ENCODE measurements at places on chromosomes 4 and X.

GRCh38 chr4:93029769-93030168 is 726.0 kb downstream of the GRID2 start:
- no peak for DNase-seq

GRCh38 chrX:151359341-151359740 is 37.7 kb upstream of the VMA21 start:
- DNase-seq = no peak

GRCh38 chr4:120215350-120215749 is 148.7 kb upstream of the MAD2L1 start:
- DNase-seq = no peak

GRCh38 chr4:164027805-164028204 is 533.3 kb downstream of the TMA16 start:
- no peak for DNase-seq

DNA sequence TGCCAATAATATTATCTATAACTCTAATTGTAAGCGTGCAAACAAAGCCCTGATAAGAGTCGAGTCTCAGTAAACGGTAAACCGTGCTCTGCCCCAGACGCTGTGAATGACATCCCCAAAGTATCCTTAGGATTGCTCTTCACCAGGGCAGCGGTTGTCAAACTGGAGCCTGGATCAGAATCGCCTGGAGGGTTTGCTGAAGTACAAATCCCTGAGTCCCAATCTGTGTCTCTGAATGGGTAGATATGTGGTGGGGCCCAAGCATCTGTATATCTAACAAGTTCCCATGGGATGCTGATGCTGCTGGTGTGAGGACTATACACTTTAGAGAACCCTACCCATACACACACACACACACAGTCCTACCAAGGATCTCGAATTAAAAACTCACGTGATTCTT is 813 bp upstream of the APBB2 start:
- no peak for DNase-seq

DNA sequence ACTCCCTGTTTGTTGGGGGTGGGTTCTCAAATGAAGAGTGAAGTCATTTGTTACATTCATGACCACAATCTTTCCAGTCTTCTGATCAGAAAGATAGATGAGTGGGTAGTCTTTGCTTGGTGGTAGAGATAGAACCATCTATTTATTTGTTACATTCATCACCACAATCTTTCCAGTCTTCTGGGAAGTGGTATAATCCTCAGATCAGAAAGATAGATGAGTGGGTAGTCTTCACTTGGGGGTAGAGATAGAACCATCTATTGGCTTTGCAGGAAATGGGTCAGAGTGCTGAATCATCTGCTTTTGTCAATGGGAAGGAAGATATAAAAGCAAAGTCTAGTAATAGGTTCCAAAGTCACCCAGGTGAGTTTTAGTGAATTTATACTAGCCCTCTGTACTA is 64.2 kb upstream of the EPGN start:
- DNase-seq = no peak

- DNase-seq = no peak
Observed at GRCh38 chr4:106803083-106803482, 233.0 kb downstream of the DKK2 start.

DNA sequence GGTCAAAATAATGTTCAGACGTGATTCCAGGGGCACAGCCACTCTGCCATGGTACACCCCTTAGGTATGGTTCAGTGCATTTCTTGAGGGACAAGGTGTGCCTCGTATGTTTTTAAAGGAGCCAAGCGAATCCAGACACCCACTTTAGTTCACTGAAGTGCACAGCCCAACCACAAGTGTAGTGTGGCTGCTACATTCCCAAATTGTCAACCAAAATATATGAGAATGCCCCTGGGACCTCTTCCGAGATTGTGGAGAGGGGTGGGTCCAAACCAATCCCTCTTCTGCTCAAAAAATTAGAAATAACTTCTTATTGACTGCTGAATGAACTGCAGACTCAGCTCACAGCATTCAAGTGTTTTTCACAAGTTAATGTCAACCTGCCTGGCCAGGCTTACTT is 7.4 kb upstream of the BRS3 start:
- no peak for DNase-seq

- no peak for DNase-seq
Observed at GRCh38 chr4:174537634-174538033, 15.3 kb upstream of the HPGD start.

DNA sequence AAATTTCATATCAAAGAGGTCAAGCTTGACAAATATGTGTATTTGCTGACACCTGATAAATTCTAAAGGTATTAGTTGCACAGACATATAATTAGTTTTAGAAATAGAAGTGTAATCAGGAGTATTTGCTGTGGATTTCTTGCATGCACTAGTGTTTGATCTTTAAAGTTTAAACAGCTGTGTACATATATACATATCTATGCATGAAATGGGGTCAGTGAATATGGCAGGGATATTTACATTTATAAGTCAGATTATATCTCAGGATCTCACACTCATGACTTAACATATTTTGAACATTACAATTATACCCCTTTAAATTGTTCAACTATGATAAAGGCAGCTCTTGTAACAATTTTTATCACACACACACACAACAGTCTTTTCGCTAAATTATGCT is 547.4 kb upstream of the ACTRT1 start:
- DNase-seq = no peak

DNA sequence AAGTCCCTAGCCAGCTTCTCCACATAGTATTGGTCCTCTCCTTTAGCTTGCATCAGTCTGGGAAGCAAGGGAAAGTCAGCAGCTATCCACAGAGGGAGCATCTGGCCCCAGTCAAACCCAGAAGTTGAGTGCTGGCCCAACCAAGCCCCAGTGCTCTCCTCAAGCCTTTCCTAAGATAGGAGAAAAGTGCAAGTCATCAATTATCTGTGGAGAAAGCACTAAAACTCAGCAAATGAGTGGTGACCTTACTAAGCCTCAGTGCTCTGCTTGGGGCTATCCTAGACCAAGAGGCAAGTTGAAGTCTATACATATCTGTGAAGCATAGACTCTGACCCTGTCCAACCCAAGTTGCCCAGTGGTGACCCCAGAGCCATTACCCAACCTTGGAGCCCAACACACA is 28.5 kb upstream of the MAGEE1 start:
- no peak for DNase-seq

DNA sequence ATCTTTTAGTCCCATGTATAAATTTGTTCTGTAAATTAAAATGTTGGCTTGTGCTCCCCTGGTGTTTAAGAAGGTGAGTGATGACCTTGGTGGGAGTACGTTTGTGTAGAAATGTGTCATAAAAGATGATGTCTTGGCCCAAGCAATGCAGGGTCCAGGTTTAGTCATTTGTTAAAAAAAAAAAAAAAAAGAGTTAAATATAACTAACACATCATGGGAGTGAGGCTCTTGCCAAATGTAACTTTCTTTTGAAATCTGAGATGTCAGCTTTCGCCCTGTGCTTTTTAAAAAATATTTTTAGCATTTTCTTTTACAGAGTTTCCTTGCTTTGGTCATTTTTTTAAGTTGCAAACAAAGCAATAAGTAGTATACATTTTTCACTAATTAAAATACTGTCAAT is 135.6 kb downstream of the FBXO8 start:
- DNase-seq = no peak

DNA sequence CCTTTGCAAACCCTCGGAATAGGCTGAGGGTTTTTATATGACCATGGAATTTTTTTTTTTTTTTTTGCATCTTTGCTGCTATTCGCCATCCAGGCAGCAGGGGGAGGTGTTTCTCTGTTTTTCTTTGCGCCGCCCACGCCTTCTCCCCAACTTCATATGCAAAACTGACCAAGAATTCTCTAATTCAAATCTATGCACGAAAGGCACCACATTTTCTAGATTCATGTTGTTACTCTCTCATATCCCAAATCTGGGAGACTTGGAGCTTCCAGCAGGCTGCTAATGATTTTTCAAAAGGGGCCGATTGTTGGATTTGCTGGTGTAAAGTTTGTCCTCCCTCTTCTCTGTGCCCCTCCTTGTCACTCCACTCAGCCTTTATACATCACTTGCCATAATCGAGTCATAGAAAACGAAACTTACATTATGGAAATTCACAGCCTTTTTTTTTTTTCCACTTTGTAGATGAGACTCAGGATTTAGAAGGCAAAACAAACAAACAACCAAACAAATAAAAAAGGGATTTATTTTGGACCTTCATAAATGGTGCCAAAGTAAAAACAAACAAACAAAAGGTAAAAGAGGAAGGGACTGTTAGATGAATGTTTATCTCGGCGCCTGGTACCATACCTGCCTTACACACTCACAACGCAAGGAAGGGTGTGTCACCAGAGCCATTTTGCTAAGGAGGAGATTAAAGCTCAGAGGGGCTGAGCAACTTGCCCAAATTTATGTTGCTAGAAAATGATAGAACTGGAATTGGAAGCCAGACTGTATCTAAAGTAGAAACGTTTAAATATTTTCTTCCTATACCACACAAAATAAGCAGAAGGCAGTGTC is 29.3 kb upstream of the BOD1L1 start:
- DNase-seq = peak; percentile 47

GRCh38 chrX:133461231-133461630 is 45.9 kb upstream of the GPC4 start:
- DNase-seq = no peak

- DNase-seq = no peak
Observed at GRCh38 chr4:77695774-77696173, 90.2 kb downstream of the CXCL13 start.

DNA sequence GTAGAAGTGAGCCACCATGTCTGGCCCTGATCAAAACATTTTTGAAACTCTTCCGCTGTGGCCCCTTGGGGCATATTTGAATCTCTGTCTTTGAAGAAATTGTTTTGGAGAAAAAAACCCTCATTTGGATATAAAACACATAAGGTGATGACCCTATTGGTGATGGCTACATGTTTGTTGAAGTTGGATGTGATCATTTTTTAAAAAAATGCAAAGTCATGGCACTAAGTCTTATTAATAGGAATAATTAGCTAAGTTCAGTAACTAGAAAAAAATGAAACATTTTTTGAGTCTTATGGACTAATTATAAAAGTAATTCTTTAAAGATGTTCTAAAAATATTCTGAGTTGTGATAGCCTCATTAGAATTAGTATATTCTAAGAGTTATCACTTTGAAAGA is 17.9 kb upstream of the BBS7 start:
- no peak for DNase-seq

GRCh38 chr4:101271516-101271915 is 75.8 kb downstream of the PPP3CA start:
- no peak for DNase-seq

DNA sequence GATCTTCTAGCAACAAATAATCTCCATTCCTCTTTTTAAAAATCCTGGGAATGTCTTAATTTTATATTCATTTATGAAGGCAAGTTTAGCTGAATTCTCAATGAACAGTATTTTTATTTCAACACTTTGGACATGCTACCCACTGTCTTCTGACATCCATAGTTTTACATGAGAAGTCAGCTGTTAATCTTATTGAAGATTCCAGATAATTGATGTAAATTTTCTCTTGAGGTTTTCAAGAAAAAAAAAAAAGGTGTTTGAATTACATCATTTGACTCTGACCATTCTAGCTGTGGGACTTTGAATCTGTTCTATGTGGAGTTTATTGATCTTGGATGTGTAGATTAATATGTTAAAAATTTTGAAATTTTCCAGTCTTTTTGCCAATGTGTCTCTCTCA is 28.0 kb downstream of the PDHA2 start:
- no peak for DNase-seq

- no peak for DNase-seq
Observed at GRCh38 chrX:115539841-115540240, 21.1 kb upstream of the PLS3 start.

GRCh38 chr4:1057403-1057745 is 45.9 kb downstream of the FGFRL1 start:
- no peak for DNase-seq

- DNase-seq = no peak
Observed at GRCh38 chr4:38867478-38868058, at the start of gene FAM114A1. FAM114A1 (plus strand) TSS chr4:38867806; CDS start chr4:38878079, 10,273 bp downstream.

DNA sequence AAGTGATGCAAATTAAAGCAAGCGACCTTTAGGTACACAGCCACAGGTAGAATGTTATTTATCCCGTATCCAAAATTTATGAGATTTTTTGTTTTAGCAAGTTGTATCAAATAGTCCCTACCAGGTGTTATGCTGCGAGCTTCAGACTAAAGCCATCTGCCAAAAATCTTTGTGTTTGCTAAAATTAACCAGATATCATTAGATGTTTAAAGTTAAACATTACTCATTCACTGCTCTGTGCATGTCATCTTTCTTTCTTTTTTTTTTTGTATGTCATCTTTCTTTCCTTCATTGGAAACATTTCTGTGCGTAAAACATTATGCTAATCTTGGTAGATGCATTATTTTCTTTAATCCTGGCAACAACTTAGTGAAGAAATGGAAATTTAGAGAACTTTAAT is 173.1 kb downstream of the FHIP1A start:
- DNase-seq = no peak

DNA sequence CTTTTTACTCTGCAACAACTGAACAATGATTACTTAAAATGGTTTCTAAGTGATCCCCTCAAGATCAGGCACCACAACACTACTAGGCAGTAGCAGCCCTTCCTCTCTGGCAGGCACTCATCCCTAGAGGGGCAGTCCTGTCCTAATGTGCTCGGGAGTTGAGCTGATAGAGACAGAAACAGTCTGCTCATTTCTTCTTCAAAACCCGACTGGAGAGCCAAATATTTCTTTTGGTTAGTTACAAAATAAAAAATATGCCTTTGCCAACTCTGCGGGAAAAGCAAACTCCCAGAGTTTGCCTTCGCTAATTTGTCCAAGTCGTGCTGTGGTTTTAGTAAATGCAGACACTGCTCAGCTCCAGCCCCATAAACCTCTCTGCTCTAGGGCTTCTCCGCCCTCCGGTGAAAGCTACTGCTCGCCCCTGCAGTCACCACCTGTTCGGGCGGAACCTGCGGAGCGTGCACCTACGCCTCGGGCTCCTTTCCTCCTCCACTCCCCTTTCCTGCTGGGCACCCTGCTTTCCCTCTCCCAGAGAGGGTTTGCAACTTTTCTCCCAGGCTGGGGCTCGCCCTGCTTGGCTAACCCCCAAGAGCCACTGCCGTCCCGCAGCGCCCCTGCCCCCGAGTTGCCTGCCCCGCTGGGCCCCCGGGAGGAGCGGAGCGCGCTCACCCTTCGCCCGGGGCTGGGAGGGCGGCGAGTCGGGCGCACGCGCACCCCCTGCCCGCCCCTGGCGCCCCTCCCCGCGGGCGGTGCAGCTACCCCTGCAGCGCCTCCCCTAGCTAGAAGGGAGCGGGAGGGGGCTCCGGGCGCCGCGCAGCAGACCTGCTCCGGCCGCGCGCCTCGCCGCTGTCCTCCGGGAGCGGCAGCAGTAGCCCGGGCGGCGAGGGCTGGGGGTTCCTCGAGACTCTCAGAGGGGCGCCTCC is at the start of gene NPNT:
NPNT (plus strand) TSS at position 812 of the 923 bp plus-strand sequence. CDS start 182 bp downstream, outside the sequence.
- DNase-seq = no peak

- DNase-seq = no peak
Observed at GRCh38 chr4:2621419-2621818, 85.0 kb downstream of the FAM193A start.
